ENCODE measurements at places on chromosomes 6 and 20.
A peak's percentile ranks its signal among the peaks of the same experiment; 100 is the strongest.

- no peak for DNase-seq
Observed at GRCh38 chr6:15504040-15504495, 158.8 kb downstream of the DTNBP1 start.

GRCh38 chr6:64932486-64932885 lies 774.5 kb downstream of the EYS start:
- DNase-seq: no peak

DNA sequence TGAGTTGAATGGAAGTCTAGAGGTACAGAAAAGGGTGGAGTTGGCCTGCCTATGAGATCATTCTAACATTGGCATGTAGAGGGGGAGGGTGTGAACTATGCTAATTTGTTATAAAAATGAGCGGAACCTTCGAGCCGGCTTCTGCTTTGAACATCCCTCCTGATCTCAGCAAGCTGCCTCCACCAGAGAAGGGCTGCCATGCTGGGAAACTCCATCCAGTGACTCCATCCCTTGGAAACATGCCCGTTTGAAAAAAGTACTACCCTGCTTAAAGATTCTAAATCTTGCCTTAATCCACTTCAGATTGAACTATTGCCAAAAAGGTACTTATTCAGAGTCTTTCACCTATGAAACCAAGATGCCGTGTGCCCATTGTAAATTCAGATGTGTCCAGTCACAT lies 43.6 kb upstream of the TMEM170B start:
- no peak for DNase-seq

DNA sequence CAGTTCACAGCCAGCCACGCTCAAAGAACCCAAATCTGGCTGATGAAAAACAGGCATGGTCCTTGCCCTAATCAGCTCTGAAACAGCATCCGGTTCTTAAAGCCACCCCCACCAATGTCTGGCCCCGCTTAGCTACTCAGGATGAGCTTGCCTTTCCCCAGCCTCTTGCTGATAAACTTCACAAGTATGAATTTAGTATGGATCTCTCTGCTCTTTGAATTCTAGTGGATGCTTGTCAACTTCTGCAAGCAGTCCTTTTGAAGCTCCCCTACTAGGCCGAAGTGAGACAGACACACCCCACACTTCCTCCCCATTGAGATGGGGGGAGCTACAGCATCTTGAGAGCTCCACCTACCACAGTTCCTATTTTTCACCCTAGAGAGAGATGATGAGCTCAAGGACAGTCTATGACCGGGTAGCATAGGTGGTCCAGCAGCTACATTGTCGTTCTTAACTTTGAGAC lies 36.7 kb downstream of the EBF4 start:
- DNase-seq: no peak

GRCh38 chr6:133591275-133591674 lies 297.6 kb upstream of the TCF21 start:
- no peak for DNase-seq

- DNase-seq: no peak
Observed at GRCh38 chr6:27720607-27721580, 191.3 kb downstream of the OR2B2 start.

GRCh38 chr20:48171626-48172356 lies 386.5 kb upstream of the SULF2 start:
- DNase-seq: no peak

DNA sequence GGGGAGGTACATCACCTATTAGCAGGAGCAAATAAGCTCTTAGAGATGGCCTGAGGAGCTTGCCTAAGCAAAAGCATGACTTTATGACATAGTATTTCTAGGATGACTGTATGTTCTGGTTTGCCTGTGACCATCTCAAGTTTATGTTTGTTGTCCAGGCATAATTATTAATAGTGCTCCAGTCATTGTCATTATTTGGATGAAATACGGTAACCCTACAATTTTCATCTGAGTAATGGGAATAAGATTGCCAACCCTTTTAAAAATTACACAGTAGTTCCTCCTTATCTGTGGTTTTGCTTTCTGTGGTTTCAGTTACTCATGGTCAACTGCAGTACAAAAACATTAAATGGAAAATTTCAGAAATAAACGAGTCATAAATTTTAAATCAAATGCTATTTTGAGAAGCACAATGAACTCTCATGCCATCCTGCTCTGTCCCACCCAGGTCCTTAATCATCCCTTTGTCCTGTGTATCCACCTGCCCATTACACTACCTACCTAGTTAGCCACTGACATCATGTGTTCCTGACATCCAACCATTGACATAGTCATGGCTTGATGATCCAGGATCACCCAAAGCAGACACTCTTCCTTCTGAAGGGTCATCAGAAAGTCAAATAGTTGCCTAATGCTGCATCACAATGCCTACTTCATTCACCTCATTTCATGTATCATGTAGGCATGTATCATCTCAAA lies 27.0 kb upstream of the TFB1M start:
- peak; percentile 71 for DNase-seq

GRCh38 chr20:5074232-5074674 lies 45.5 kb downstream of the PCNA start:
- no peak for DNase-seq

DNA sequence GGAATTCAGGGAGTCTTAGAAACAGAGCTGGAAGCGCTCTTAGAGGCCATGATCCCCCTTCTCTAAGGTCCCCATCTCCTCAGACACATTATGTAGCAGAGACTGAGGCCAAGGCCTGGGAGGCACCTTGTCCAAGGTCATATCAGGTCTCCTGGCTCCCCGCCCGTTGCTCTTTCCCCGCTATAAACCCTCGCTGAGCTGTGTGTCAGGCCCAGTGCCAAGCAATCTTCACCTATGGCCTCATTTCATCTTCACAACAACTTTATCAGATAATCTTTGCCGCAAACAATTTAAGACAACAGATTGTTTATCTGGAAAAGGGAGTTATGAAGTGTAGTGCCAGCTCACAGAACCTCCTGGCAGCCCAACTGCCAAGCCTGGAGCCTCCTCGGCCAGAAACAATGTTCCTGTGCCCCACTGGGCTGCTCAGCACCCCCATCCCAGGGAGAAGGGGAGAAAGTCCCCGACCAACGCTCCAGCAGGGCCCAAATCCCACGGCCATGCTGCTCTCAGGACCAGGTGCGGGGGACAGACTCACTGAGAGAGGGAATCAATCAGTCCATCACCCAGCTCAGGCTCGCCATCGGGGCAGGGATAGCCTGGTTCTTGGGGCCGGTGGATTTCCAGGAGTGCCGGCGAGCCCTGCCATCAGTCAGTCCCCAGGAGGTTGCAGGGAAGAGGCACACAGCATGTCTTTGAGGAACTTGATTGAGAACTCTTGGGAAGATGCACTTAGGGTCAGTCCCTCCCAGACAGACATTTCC lies 16.9 kb upstream of the FANCE start:
- no peak for DNase-seq

DNA sequence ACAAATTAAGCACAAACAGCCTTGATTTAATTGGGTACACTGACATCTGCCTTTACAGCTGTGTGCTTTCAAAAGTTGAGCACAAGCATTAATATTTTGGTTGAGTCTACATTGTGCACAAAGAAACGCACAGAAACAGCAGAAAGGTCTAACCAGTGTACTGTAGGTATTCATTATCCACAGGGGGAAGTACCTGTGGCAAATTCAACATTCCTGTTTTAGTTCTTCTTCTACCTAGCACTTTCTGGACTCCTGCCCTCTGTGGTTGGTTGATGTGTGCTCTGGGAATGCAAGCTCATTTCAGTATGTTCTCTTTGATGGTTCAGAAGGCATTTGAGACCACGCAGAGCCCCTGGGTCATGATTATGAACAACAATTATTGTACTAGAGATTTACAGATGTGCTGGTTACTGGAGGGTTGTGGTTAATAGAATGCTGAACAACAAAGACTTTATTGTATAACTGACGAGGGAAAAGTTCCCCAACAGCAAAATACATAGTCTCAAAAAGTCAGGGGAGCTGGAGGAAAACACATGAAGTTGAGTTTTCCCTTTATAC lies 26.6 kb upstream of the DAAM2 start:
- DNase-seq: no peak

- no peak for DNase-seq
Observed at GRCh38 chr6:112396221-112396620, 49.1 kb downstream of the RFPL4B start.

DNA sequence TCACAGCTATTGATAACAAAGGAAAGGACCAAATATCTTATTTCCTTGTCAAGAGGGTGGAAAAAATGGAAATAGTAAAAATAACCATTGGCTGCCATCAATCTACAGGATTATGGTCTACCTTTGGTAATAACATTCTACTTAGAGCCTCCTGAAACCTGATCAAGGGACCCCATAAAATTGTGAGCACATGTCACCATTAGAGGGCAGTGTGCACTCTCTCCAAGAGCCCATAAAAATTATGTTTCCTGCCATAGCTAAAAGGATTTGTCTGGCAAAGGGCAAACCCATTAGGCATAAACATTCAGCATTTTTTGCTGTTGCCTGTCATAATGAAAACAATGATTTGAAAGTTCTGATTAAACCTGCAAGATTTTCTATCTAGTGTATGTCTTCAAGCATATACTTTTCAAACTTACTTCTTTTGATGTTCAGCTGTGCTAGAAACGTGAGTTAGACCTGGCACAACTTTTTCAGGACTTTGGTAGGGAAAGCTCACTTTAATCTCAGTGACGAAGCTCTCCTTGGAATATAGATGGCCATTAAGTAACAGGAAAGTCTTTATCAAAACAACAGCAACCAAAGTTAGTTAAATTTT lies 120.7 kb upstream of the ZFP64 start:
- peak; percentile 47 for DNase-seq

DNA sequence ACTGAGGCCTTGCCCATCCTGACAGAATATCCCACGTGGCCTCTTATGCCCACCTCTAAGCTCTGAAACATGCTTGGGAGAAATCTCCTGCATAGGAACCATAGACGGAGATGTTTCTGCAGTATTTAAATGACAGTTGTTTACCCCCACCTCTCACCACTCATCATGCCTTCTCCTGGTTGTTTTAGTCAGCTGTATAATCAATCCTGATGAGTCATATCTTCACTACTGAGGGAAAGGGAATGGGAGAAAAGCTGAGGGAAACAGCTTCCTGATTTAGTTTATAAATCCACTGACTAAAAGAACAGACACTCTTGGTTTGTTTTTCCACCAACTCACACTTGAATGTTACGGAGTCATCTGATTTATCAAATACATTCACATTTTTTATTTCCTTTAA lies 113.2 kb upstream of the TENT5A start:
- no peak for DNase-seq

GRCh38 chr20:56369179-56369578 lies 10.4 kb downstream of the FAM210B start:
- DNase-seq: no peak

GRCh38 chr6:41503827-41504465 lies 42.2 kb upstream of the FOXP4 start:
- DNase-seq: no peak

DNA sequence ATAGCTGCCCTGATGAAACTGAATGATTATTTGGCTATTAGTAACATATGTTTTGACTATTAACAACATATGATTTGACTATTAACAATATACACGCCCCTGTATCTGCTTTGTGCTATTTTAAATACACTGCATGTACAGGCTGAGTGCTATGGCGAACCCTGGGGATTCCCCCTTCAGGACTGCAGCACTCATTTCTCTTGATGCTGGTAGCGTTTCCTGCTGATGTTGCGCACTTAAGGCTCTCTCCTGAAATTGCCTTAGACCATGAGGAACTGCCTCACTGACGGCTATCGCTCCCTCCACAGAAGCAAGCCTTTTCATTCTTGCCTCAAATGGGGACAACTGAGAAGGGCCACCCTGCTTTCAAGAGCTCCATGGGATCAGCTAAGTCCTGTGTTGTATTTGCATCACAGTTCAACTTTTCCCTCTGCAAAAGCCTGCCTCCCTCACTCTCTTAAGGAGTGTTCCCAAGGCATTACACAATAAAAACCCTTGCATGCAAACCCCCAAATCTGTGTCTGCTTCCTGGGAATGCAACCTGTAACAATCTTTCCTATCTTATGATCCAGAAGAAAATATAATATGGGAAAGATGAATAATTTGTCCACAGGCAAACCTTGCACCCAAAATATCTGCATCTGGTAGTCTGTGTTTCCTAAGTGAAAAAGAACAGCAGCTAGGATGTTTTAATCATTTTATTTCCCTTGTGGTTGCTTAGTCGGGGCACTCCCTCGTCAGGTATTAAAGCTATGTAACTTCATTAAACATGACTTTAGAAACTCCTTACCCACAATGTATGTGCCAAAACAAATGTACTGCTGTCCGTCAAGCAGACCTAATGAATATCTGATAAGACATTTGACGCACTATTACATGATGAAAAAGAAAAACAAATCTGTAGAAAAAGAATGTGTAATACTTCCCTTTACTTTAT lies 456.4 kb downstream of the COL12A1 start:
- DNase-seq: no peak

- no peak for DNase-seq
Observed at GRCh38 chr6:25503686-25504085, 148.3 kb upstream of the SCGN start.

DNA sequence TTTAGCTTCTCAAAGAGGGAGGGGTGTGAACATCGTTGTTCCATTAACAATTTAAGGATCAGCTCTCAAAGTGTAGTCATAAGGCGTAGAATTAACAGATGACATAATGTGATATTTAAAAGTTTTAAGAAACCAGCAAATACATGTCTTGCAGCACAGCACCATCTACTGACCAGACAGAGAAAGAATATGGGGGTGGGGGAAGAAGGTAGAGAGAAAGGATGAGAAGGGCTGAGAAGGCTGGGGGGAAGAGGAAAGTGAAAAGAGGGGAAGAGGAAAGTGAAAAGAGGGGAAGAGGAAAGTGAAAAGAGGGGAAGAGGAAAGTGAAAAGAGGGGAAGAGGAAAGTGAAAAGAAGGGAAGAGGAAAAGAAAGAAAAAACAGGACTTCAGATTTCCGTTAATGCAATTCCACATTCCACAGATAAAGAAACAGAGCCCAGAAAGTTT lies 80.9 kb downstream of the HAO1 start:
- DNase-seq: peak; percentile 8

GRCh38 chr6:149079911-149080491 lies 237.5 kb upstream of the TAB2 start:
- peak; percentile 65 for DNase-seq

GRCh38 chr6:16002332-16003196 lies 126.3 kb upstream of the MYLIP start:
- DNase-seq: no peak

- no peak for DNase-seq
Observed at GRCh38 chr6:67331304-67331703, 1303.8 kb upstream of the ADGRB3 start.

DNA sequence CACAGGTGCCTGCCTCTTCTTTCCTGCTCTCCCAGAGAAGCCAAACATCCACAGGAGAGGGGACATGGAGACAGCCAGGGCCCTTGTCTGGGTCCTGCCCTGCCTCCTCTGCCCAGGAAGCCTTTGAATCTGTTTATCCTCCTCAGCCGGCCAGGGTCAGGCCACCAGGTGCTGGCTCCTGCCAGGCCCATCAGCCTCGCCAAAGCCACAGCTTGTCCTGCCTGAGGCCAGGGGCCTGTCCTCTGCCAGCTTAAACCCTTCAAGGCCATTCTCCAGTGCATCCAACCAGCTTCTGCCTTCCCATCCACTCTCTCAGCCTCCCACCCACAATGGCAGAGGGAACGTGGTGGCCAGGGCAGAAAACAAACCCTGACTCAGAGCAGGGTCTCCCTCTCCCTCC lies 254.6 kb downstream of the ANKRD60 start:
- no peak for DNase-seq

Measured in inflammatory macrophage (primary cell).